ENCODE measurements at places on chromosomes 2 and 18.

DNA sequence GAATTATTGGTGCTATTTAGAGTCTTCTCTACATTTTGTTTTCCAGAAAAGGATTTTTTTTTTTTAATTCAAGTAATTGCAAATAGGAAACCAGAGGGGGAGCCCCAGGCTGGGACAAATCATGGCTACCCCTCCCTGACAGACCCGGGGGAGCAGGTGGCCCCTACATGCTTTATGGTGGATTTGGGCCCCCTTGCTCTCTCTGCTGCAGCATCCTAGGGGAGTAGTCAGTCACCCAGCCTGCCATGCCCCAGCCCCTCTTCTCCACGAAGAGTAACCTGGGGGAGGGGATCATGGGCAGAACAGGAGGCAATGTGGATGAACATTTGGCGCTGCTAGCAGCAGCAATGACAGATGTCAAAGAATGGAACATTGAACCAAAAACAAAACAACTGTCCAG is 4.6 kb downstream of the C2orf81 start:
- DNase-seq: no peak

DNA sequence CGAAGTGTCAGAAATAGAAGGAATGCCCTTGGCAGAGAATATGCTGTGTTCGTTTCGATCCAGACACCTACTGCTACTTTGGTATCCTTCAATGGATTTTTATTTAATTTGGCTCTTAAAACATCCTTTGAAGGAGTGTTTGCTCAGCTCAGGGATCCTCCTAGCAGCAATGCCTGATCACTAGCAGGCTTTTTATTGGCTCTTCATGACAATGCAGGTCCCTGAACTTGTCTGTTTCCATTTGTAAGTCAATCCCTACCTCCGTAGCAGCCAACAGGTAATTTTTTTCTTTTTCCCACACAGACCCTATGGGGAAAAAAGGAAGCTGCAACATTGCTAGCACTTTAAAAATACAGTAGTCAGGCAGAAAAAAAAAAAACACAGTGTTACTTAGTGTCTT is 366.2 kb upstream of the LRRTM1 start:
- no peak for DNase-seq

DNA sequence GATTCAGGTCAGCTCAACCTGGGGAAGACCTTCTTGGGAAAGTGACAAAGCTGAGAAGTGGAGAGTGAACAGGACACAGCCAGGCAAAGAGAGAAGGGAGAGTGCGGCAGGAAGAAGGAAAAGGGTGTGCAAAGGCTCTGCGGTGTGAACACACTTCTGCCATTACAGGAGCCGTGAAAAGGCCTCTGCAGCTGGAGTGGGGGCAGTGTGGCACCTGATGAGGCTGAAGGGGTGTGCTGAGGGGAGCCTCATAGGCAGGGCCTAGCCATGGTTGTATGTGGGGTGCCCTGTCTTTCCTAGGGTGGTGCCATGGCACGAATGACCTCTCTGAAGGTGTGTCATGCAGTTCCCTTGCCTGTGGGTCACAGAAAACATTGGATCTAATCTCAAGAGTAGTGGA is 347.6 kb downstream of the CYRIA start:
- no peak for DNase-seq

DNA sequence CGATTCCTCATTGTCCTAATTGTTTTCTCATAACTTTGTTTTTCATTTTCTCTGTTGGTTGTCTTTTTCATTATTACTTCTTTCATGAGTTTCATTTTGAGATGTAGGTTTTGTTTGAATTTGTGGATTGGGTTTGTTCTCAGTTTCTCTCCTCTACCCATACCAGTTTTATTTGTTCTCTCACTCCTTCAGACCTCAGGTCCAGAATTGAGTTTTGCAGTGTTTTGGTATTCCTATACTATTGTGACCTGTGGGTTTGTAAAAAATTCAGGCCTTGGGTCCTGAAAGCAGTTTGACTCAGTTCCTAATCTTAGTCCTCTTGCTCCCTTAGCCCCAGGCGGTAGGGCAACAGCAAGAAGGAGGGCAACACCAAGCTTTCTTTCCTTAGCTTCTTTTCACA is 28.3 kb upstream of the UBE2E3 start:
- no peak for DNase-seq

- no peak for DNase-seq
Observed at GRCh38 chr2:112977559-112978056, at the start of gene IL36G. Gene IL36G, plus strand, starts transcription at chr2:112978006. Its CDS starts 633 bp downstream, at chr2:112978639.

GRCh38 chr2:124692707-124693106 is 667.6 kb downstream of the CNTNAP5 start:
- no peak for DNase-seq

DNA sequence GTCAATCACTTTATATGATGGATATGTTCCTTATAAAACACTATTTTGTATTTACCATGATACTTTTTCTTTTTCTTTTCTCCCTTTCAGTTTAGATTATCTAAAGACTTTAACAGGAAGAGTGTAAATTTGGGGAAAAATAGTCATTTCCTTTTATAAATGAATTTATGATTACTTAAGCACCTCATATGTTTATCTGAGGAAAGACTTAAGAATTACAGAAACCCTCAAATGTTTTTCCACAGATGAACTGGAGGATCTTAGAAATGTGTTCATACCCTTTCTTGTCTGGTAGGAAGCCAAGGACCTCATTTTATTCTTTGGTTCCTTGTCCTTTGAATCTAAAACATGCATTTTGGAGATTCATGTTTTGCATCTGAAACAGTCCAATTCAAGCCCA is 36.7 kb downstream of the MAPRE2 start:
- DNase-seq: no peak

- DNase-seq: no peak
Observed at GRCh38 chr2:85794491-85795121, 40.8 kb downstream of the ATOH8 start.

DNA sequence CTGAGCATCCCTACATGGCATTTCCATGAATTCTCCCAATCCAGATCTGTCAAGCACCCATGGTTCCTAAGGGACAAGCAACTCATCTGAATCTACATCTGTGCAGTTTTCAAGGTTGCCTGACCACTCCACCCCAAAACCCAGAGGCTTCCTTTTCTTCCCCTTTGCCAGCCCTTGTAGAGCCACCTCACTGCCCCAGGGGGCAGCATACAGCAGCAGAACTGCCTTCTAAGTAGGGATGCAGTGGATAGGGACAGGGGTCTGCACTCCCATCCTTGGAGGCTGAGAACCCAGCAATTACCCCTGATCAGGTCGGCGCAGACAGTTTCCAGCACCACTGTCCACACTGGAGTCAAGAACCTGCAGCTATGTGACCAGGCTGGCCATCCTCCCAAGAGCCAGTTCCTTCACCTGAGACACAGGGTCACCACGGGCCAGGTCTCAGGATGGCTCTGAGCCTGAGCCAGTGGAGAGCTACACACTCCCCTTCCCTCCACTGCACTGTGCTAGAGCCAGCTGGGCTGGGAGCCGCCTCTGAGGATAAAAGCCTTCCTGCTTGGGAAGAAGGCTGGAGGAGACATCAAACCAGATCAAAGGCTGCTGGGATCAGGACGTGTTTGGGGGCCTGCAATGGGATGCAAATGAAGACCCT is 283.1 kb downstream of the CELF4 start:
- no peak for DNase-seq

- DNase-seq: no peak
Observed at GRCh38 chr2:60891180-60891579, 9.8 kb downstream of the REL start.

DNA sequence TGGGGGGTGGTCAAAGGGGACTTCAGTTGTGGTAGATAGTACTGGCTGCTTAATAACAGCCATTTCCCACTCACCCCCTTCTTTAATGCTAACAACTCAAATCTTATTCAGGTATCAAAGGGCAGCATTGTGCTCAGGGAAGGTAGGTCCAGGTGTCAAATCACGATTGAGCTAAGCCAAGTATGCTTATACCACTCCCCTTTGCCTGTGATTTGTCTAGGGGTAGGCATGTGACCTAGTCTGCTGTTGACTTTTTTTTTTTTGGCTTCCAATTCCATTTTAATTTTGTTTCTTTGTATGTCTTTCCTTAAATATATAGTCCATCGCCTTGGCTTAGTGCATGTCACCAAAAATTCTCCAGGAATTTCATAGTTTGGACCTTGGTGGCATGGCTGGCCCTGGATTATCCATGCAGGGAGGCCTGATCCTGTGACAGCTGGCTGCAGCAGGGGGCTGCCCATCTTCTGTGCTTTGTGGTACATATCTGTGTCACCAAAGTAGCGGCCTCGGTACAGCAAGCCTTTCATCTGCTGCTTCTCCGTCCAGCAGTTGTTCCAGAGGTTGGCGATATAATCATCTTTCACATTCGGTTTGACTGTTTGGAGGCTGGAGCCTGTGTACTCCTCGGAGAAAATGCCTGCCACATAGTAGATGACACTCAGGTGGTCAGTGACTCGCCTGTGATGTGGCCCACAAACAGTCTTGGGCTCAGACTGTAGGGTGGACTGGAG is 68.1 kb upstream of the SPRED2 start:
- DNase-seq: no peak

DNA sequence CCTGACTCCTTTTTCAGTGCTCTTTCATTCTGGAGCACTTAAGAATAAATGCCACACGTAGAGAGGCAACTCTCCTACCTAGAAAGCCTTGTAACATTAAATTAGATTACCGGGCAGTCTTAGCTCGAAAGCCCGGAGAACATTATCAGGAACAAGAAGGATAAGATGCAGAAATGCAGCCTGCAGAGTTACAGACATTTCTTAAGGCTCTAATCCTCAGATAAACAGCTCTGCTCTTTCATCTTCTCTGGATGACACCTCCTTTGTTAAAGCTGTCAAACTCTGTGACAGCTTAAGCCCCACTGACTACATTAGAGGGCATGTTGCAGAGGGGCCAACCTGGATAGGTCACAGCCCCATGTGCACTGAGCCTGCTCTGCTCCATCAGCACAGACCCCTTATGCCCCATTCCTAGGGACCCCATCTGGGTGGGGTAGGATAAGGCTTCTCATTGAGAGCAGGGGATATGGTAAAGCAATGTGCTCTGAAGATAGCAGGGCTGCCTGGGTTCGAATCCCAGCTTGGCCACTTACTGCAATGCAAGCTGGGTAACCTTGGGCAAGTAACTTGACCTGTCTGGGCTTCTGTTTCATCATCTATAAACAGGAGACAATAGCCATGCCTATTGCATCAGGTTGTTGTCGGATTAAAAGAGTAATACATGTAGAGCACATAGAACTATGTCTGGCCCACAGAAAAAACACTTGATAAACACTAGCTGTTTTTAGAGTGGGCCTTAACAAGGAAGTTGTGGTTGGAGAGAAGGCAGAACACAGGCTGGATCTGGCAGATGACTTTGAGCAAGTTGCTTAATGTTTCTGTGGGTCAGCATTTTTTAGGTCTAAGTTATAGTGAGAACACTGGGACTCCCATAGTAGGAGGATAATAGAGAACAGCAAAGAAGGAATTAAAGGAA is 111.4 kb downstream of the THNSL2 start:
- no peak for DNase-seq

- no peak for DNase-seq
Observed at GRCh38 chr2:100831158-100831750, 11.3 kb downstream of the NPAS2 start.

GRCh38 chr18:35692866-35693265 is 111.3 kb downstream of the GALNT1 start:
- no peak for DNase-seq

DNA sequence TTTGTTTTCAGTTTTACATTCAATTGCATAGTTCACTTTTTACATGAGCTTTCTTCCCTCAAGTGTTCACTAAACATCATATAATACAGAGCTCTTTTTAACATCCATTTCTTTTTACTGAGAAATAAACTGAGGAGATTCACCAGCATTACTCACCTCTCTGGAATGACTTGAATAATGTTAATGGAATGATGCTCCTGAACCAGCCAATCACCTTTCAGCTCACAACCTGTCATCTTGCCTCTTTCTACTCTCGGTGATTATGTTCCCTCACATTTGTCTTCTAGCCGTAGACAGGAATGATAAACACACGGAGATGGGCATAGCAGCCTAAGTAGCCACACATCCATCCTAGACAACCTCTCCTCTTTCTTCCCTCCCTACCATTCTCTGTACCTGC is 301.7 kb downstream of the PAX3 start:
- no peak for DNase-seq

GRCh38 chr18:79187532-79188277 is 118.5 kb downstream of the ATP9B start:
- no peak for DNase-seq
